RPMI8226 (cell line): ENCODE measurements at places on chromosomes 4 and X.

DNA sequence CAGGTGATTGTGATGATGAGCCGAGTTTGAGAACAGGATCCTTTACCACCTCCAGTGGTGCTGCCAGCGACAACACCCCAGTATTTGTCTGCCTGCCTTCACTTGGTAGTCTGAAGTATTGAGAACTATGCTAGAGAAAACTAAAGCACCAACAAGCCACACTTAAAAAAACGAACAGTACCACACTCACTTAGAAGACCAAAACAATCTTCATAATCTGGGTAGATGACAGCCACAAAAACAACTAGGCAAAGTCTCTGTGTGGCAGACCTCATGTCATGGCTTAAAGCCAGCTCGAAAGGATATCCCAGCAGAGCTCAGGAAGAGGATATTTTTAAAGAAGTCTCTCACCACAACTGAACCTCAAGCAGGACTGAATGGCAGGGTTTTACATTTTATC is 236.0 kb downstream of the GPC3 start:
- no peak for DNase-seq

DNA sequence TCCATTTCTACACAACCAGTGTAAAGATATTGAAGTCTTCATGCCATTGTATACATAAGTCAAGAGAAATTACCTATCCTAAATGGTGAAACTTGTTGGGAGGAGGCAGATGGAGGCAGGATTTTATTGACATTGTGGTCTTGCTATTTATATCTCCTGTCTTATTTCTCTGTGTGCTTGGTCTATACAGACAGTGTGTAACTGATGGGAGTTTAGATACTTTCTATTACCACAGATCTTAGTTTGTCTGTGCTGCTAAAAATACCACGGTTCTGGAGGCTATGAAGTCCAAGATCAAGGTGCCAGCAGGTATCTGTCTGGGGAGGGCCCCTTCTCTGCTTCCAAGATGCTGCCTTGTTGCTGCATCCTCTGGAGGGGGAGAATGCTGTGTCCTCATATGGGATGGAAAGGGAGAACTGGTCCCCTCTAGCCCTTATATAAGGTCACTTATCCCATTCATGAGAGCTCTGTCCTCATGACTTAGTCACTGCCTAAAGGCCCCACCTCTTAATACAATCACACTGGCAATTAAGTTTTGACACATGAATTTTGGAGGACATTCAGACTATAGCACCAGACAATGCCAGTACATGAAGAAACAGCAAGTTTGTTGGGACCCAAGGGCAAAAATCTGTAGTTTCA is 62.4 kb downstream of the SYNPO2 start:
- DNase-seq, result no peak

GRCh38 chr4:183326853-183327252 is 4.6 kb upstream of the CLDN24 start:
- no peak for DNase-seq

GRCh38 chr4:56426273-56426672 is 9.1 kb downstream of the PPAT start:
- DNase-seq, result no peak

- DNase-seq, result no peak
Measured at GRCh38 chr4:58225460-58225859, 1115.3 kb upstream of the IGFBP7 start.

GRCh38 chrX:133390676-133391075 is 24.6 kb downstream of the GPC4 start:
- DNase-seq, result no peak

GRCh38 chrX:10602646-10603045 is 17.7 kb downstream of the MID1 start:
- DNase-seq, result no peak

DNA sequence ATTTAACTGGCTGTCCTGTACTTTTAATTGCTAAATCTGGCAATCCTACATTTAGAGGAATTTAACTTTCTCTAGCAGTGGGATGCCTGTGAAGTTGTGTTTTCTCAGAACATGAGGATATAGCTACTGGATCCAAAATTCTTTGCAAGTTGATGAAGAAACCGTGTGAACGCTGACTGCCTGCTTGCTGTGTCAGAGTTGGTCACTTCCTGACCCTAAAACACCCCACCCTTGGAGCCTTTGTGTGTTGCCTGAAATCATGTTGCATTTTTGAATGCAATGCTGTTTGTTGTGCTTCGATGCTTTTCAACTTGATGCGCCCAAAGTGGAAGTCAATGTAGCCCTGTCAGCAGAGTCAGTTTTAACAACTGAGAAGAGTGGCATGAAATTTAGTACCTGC is 211.2 kb downstream of the ANK2 start:
- no peak for DNase-seq
